NCI-H146 (cell line): ENCODE measurements at places on chromosomes 4 and X.

DNA sequence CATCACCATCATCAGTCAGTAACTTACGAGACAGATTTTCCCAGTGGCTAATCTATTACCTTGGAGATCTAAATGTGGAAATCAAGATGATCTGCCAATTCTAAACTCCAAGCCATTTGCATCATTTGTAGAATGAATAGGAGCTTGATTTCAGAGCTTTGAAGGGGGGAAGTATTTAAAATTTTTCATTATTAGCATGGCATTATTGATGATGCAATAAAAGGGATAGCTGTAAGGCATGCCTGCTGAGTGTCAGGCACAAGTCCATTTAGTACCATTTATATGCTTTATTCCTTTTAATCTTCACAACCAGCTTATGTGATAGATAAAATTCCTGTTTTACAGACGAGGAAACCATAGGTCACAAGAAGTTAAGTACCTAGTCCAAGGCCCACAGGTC is 5.3 kb downstream of the EXOC1L start:
- no peak for DNase-seq

- no peak for DNase-seq
Measured at GRCh38 chr4:87077914-87078585, 142.4 kb downstream of the KLHL8 start.

- DNase-seq, result peak; percentile 51
Measured at GRCh38 chrX:153970357-153971123, 1.1 kb downstream of the HCFC1 start.

GRCh38 chr4:8920969-8921368 is 49.3 kb upstream of the HMX1 start:
- no peak for DNase-seq

GRCh38 chrX:29419774-29420553 is 795.4 kb upstream of the MAGEB2 start:
- no peak for DNase-seq

GRCh38 chrX:13059637-13060499 is 15.4 kb upstream of the FAM9C start:
- DNase-seq, result peak; percentile 61

DNA sequence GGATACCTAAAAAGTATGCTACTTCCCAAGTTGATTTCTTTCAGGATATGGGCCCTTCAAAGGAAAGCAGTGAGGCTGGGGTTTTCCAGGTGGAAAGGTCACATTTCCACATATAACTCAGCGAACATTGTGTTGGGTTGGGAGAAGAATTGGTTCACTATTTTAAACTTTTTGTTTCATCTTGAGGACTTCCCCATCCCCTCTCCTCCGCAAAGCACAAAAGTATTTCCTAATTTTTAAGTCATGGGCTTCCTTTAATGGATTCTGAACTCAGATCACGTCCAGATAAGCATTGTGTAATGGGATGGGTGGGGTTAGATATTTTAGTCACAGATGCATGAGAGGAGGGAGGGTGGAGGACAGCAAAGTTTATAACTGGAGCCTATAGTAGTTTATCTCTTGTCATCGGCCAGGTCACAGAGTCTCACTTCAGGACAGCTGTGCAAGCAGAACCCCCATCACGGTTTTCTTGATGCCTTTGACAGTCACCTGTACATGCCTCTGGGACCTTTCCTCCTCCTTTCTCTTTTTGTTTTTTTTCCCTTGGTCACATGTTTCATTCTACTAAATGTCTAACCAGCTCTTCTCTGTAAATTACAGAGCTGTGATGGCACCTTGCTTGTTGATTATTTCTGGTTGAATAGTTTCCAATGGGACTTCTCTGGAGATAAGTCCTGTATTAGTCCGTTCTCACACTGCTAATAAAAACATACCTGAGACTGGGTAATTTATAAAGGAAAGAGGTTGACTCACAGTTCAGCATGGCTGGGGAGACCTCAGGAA is 115.4 kb downstream of the PTTG2 start:
- peak; percentile 38 for DNase-seq

DNA sequence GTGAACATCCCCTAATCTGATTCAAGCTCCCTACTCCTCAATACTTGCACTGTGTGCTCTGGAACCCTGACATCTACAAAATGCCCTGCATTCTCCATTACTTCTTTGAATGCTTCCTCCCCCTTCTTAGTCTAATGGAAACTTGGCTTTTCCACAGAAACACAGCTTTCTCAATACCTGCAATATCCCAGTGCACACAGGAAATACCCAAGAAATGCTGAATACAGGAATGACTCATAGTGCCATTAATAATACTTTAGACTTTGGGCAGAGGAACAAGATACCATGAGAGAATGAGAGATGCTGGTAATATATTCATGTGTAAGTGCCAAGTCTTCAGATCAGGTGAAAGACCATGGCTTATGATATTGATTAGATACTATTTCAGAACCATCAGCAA is 5.6 kb downstream of the QRFPR start:
- DNase-seq, result no peak

DNA sequence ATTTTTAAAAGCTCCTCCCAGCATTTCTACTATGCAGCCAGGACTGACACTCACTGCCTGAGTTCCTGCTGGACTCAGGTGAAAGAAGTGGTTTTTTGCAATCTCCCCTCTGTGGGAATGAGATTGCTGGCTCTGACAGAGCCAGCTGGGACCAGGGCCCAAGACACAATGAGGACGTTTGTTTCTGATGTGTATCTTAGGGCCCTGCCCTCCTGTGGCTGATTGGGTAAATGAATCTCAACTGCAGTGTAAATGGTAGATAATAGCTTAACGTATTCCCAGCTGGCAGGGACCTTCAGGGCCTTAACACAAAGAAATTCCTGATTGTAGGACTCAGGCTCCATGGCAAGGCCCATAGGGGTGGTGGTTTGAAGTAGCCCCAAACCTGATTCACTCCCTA is 85.8 kb upstream of the PRPS1 start:
- DNase-seq, result peak; percentile 78

DNA sequence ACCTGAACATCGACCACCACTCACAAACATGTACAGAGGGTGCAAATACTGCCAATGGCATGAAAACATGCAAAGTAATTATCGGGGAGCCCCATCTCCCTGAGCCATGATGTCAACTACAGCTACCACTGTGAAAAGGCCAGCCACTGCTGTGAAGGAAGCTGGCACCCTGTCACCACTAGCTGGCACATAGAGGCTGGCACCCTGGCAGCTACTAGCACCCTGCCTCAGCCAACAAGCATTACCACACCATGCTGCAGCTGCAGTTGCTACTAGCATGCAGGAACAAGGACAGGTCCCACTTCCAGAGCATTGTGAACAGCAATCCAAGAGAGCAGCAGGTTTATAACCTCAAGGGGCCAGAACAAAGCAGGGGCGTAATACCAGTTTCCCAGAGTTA is 81.4 kb downstream of the PRR32 start:
- DNase-seq, result no peak

DNA sequence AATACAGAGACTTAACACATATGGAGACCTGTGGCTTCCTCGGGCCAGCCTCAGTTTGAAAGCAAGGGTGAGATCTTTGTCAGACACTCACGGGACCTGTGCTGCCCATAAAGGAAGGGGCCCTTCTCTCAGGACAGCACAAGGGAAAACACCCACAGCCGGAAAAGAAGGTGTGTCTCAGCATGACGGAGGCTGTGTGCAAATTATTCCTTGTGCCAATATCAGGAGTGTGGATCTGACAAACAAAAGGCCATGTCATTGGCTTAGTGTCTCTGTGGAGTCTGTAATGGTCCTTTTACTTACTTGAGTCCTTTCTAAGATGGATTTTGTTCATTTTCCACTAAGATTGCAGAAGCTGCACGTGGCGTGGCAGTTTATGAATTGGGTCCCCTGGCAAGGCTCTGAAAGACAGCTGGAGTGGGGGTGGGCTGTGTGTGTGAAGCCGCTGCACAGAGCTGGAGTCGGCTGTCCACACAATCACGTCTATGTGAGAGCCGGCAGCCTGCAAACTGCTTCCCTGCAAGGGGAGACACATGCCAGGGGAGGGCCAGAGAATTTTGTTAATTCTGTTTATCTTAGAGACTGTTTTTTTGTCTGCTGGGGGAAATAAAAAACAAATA is 1.9 kb downstream of the ENPP6 start:
- no peak for DNase-seq

DNA sequence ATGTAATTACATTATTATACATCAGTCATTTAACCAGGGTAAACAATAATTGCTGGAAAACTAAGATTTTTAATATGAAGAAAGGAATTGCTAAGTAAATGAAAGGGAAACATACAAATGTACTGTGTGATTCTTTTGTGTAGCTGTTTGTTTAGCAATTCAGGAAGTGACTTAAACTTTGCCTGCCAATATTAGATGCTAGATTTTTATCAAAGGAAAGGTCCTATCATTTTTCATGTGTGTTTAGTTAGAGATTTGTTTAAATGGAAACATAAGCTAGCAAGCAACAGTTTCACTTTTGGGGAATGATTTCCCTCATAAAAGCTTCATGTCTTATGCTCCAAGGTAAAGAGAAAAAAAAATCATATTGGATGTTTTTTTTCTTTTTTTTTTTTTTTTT is 95.1 kb upstream of the LIMCH1 start:
- DNase-seq, result no peak

DNA sequence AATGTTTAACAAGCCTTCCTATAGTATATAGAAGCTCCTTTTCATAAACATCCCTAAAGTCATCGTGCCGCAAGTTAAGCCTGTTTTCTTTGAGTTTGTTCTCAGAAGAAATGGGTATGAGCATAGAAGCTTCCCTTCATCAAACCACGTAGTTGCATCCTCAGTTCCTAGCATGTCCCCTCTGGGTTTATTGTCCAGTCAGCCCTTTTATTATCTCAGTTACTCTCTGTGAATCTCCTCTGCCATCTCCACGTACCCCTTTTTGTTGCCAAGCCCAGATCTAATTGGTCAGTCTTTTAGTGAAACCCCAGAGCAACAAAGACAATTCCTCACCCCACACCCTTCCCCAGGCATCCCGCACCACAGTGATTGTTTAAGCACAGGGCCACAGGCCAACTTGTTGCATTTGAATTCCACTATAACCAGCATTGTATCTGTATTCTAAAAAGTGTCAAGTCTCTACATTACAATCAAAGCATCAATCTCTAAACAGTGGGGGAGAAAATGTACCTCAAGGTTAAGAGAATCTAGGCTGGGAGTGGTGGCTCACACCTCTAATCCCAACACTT is 12.4 kb upstream of the TRIM2 start:
- no peak for DNase-seq

- no peak for DNase-seq
Measured at GRCh38 chrX:22399437-22400192, 126.9 kb downstream of the CBLL2 start.

- DNase-seq, result no peak
Measured at GRCh38 chr4:124067046-124067445, 645.5 kb downstream of the ANKRD50 start.

DNA sequence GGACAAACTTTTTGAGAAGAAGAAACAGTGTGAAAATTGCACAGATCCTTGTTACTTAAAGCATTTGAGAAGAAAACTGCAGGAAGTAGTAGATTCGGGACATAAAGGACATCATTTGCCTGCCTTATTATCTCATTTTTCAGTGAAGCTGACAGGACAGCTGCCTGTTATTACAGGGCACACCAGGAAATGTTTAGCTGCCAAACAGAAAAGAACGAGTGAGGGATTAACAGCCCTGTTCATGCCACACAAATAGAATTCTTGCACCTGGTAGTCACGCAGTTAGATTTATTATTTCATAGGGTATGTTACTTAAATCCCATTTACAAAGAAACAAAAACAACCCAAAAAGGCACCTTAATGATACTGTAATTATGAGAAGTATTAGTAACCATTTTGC is 100.6 kb downstream of the CHIC2 start:
- DNase-seq, result peak; percentile 97

GRCh38 chrX:48071064-48071985 is at the start of gene ZNF630:
Gene ZNF630 (minus strand): TSS chrX:48071640. CDS start chrX:48066886, 4,754 bp downstream.
- DNase-seq, result peak; percentile 53

DNA sequence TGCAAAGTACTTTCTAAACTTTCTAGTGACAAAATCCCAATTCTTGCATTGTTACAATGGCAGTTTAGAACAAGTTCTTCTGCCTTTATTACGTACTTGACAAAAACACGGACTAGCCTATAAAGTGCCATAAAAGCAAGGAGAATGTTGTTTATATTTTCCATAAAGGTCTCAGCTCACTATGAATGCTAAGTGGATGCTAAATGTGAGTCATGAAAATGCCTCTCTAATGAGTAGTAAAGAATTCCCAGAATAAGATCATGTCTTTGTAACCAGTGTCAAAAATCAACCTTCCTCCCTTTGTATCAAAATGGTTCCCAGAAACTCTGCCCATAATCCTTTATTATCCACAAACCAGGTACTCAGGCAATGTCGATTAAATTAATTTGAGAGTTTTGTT is 539.8 kb upstream of the SLIT2 start:
- DNase-seq, result no peak

DNA sequence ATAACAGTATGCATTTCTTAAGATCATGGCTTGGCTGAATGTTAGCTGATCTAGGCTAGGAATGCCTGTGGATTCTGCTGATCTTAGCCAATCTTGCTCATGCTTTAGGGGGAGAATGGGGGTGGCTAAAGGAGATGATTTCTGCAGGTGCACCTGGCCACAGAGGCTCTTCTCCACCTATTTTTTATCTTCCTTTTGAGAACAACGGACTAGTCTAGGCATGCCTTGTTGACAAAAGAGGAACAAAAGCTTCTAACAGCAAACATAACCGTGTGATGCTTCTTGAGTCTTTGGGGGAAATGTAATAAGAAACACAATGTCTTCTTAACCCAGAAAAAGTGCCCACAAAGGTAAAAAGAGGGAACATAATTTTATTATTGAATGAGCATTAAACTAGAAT is 743.5 kb downstream of the ARAP2 start:
- DNase-seq, result peak; percentile 76

- DNase-seq, result no peak
Measured at GRCh38 chrX:3445806-3446490, 99.5 kb upstream of the MXRA5 start.

DNA sequence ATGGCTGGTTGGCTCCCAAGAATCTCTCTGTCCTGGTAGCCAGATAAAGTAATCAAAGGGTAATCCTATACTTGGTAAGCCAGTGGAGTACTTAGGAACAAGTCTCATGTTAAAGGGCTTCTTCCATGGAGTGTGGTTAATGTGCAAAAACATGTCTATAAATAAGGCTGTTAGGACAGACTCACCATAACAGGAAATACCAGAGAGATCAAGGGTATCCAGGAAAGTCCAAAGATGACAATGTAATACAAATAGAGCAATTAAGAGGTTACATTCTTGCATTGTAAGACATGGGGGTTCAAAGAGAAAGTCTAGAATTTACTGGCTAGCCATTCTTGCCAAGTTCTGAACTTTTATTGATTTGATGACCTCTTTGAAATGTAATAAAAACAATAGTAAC is 61.9 kb upstream of the ZCCHC13 start:
- DNase-seq, result no peak

- peak; percentile 27 for DNase-seq
Measured at GRCh38 chr4:169033660-169034059, 23.6 kb upstream of the CBR4 start.
